ENCODE measurements at places on chromosomes 2 and 18. TPM values are rescaled to one million over a fixed set of nuclear protein-coding genes. Genes with fewer than 3 reads are reported as not detected.
A peak's percentile ranks its signal among the peaks of the same experiment; 100 is the strongest.

- peaks cover 12% of the 10 kb centered on the region for H3K4me1 ChIP-seq
- no peak for DNase-seq
- no peaks in the 10 kb centered on the region for H3K27me3 ChIP-seq
- H3K36me3 ChIP-seq, result no peaks in the 10 kb centered on the region
- H3K27ac ChIP-seq, result no peak overlapping the region
Observed at GRCh38 chr2:105809097-105809473, 64.4 kb downstream of the NCK2 start.

Gene ONECUT2
- total RNA-seq, result under 0.01 TPM

Gene RUFY4
- not detected for total RNA-seq

GRCh38 chr2:69224512-69224837 is 162.6 kb downstream of the GFPT1 start:
- no peaks in the 10 kb centered on the region for H3K27me3 ChIP-seq
- no peak overlapping the region for H3K27ac ChIP-seq
- H3K4me3 ChIP-seq, result no peak overlapping the region
- DNase-seq, result no peak

Gene SLC14A1
- 0.50 TPM for total RNA-seq

Gene SERPINB12
- total RNA-seq, result not detected

GRCh38 chr2:8251856-8252255 is 430.0 kb upstream of the ID2 start:
- H3K27ac ChIP-seq, result no peak overlapping the region
- H3K36me3 ChIP-seq, result no peaks in the 10 kb centered on the region
- H3K4me1 ChIP-seq, result no peaks in the 10 kb centered on the region

GRCh38 chr18:68623342-68623741 is 91.6 kb downstream of the TMX3 start:
- no peaks in the 10 kb centered on the region for H3K4me1 ChIP-seq
- H3K27ac ChIP-seq, result no peak overlapping the region
- no peaks in the 10 kb centered on the region for H3K27me3 ChIP-seq
- no peaks in the 10 kb centered on the region for H3K36me3 ChIP-seq
- DNase-seq, result peak; percentile 10

Gene TUBA4B
- total RNA-seq, result 0.83 TPM

GRCh38 chr2:168090366-168091135 is 156.8 kb downstream of the STK39 start:
- H3K4me3 ChIP-seq, result no peak overlapping the region
- no peaks in the 10 kb centered on the region for H3K4me1 ChIP-seq
- no peaks in the 10 kb centered on the region for H3K27me3 ChIP-seq
- no peak for DNase-seq

Gene PNPT1
- 14.1 TPM for total RNA-seq

DNA sequence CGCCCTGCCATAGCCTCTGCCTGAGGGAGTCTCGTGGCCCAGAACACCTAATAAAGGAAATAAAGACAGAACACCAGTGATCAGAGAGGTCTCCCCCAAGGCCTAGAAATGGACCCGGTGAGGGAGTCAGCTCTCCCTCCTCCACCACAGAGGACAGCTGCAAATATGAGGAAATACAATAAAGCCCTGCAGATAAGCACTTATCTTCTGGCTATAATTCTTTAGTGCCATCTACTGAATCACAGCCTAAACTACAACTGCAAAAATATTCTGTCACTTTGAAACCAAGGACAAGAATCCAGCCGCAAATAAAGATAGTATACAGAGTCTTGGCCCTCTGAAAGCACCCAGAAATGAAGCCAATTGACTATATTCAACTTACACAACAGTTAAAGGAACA is 42.4 kb upstream of the TACR1 start:
- H3K36me3 ChIP-seq, result no peaks in the 10 kb centered on the region
- H3K27ac ChIP-seq, result no peak overlapping the region
- no peak for DNase-seq
- H3K4me1 ChIP-seq, result no peaks in the 10 kb centered on the region
- H3K27me3 ChIP-seq, result no peaks in the 10 kb centered on the region

Gene ACADL
- 31.7 TPM for total RNA-seq

DNA sequence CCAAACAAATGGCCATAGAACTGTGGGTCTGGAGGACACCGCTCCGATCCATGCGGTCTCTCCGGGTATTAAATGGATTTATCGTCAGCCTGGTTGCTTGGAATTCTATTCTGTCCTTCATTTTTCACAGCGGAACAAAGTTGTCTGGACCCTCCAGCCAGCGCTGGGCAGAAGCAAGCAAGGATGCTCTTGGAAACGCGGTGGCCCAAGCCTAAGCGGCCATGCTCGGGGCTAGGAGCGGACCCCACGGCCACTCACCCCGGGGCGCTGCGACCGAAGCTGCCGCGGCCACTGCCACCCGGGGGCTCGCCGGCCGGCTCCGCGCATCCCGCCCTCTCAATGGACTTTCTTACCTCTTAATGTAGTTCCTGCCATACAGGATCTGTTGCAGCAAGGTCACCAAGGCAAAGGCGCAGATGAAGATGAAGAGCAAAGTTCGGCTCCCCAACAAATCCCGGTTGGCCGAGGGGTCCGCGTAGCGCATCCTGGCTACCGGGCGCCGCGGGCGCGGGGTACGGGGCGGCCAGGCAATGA is 761 bp downstream of the ST8SIA5 start:
- no peak overlapping the region for H3K27ac ChIP-seq
- H3K27me3 ChIP-seq, result no peaks in the 10 kb centered on the region
- peaks cover 2% of the 10 kb centered on the region for H3K4me1 ChIP-seq

- H3K4me3 ChIP-seq, result no peak overlapping the region
- H3K27me3 ChIP-seq, result no peaks in the 10 kb centered on the region
- no peak overlapping the region for H3K27ac ChIP-seq
- no peaks in the 10 kb centered on the region for H3K36me3 ChIP-seq
Observed at GRCh38 chr2:75600461-75601011, 39.8 kb upstream of the EVA1A start.

All from ovary (tissue), 10 donors.